Activated CD4-positive, alpha-beta T cell treated with anti-CD3 and anti-CD28 coated beads for 36 hours (primary cell): ENCODE measurements at places on chromosomes 2 and 18. TPM values are rescaled to one million over a fixed set of nuclear protein-coding genes. Genes with fewer than 3 reads are reported as not detected.

GRCh38 chr2:70705160-70705850 lies 62.7 kb downstream of the ADD2 start:
- H3K4me3 ChIP-seq, result no peak overlapping the region
- H3K27me3 ChIP-seq, result no peaks in the 10 kb centered on the region
- H3K4me1 ChIP-seq, result peaks cover 10% of the 10 kb centered on the region
- DNase-seq, result no peak
- no peaks in the 10 kb centered on the region for H3K36me3 ChIP-seq
- H3K27ac ChIP-seq, result no peak overlapping the region

- no peaks in the 10 kb centered on the region for H3K4me1 ChIP-seq
- no peaks in the 10 kb centered on the region for H3K36me3 ChIP-seq
- no peak for DNase-seq
- peaks cover 6% of the 10 kb centered on the region for H3K27me3 ChIP-seq
Measured at GRCh38 chr2:174704061-174704460, 60.2 kb downstream of the CHRNA1 start.

DNA sequence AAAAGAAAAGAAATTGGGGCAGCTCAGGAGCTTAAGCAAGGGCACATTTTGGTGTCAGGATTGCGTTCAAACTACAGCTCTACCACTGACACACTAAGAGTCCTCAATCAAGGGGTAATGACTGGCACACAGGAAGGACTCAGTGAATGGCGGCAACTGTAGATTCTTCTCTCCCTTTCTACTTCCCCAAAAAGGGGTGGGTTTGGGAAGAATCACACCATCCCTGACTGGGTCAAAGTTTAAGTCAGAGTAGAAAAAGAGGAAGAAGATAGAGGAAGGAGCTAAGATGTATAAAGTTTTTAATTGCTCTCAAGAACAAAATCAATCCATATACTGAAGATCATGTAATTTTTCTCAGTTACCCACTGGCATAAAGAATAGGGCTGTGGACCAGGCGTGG lies 2.6 kb downstream of the NLRC4 start:
- no peak for DNase-seq
- no peaks in the 10 kb centered on the region for H3K36me3 ChIP-seq
- peaks cover 4% of the 10 kb centered on the region for H3K4me1 ChIP-seq
- no peaks in the 10 kb centered on the region for H3K27me3 ChIP-seq

The DSC1 gene
- total RNA-seq, result not detected

The EML6 gene
- total RNA-seq, result 0.30 TPM
